Stimulated activated CD4-positive, alpha-beta T cell treated with anti-CD3 and anti-CD28 coated beads, Interleukin-1b, Interleukin-23, amount 100 ng/mL, for 48 hours (primary cell): ENCODE measurements at places on chromosomes 11 and 22.

DNA sequence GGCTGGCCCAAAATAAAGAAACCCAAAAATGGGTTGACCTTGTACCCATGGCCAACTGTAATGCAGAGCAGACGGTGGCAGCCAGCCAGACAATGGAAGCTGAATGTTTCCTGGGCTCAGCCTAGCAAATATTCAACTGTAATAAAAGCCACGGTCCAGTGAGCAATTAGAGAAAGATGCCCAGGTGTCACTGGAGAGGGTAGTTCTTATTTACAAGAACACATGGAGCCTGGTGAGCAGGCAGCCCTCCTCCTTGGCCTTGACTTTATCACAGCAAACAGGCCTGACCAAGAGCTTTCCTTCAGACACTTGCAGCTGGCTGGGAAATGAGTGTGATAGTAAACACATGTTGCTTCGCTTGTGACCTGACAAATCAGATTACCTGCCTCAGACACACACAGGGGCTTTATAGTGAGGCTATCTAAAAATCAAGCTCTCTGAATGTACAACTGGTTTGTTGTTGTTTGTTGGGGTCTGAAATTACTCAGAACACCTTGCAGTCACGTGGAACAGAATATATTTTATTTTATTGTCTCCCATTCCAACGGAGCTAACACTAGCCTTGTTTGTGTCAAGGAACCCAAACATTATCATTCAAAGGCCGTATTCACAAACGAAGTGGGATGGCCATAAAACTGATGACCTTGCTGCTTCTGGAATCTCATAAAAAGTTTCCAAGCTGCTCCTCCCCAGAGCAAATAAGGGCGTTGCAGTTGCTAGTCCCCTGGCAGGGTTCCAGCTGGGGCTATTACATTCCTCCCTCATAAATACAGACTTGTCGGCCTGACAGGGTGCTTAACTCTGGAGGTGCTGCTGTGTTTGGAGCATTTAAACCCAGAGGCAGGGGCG is 161.1 kb downstream of the BBOX1 start:
- DNase-seq, result no peak

DNA sequence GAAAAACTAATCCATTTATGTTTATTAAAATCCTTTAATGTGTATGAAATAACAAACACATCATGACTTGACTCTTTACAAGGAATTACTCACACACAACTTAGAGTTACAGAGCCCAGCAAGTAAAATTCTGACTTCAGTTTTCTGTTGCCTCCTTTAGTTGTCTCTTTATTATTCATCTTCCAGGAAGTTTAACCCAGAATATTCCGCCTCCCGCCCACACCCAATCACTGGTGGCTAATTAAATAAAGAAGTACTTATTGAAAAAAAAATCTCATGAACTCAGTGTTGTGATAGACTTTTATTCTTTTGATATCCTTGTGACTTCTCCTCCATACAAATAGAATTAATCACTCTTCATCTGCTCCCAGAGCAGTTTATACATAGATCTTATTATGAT is 61.9 kb downstream of the MUC15 start:
- no peak for DNase-seq

DNA sequence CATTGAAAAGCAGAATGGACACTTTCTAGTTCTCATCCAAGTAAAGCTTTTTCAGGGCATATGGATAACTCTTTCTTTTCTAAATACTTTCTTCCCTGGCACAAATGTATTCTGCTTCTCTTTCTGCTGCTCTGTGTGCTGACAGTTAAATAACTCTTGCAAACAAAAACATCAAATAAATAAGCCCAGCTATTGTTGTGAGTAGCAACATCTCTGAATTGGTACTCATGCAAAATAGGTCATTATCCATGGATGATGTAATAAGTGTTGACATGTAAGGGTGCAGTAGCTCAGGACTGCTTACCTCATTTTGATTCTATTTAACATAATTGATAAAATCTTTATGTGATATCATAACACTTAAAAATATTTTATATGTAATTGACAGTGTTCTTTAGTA is 164.3 kb downstream of the MSANTD4 start:
- no peak for DNase-seq

DNA sequence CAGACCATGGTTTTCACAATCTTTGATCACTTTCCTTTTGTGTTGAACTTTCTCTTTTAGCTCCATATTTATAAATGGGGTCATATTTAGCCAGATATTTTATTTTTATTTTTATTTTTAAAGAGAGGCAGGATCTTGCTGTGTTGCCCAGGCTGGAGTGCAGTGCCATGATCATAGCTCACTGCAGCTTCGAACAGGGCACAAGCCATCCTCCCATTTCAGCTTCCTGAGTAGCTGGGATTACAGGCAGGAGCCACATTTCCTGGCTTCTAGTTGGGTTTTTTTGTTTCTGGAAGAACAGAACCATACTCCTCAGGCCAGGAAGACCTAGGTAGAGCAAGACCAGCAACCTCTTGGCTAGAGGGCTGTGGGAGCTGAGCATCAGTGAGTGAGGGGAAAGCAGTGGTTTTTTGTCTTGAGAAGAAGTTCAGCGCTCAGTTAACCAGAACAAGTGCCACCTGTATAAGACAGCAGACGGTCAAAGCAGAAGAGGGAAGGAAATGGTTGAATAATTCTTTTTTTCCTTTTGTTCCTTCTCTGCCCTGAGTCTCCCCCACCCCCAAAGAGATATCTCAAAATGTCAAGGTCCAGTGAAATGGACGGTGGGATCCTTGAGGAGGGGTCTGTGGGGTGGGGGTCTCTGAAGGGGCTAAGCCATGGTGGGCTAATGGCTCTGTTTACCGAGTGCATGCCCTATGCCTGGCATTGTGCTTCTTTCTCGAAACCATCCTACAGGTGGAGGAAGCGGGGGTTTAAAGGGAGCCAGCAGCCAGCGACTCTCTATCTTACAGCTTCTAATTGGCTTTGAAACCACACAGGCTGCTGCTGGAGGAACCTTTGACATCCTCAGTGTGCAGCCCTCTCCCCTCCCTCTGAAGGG is 63.0 kb downstream of the PTPRJ start:
- no peak for DNase-seq

DNA sequence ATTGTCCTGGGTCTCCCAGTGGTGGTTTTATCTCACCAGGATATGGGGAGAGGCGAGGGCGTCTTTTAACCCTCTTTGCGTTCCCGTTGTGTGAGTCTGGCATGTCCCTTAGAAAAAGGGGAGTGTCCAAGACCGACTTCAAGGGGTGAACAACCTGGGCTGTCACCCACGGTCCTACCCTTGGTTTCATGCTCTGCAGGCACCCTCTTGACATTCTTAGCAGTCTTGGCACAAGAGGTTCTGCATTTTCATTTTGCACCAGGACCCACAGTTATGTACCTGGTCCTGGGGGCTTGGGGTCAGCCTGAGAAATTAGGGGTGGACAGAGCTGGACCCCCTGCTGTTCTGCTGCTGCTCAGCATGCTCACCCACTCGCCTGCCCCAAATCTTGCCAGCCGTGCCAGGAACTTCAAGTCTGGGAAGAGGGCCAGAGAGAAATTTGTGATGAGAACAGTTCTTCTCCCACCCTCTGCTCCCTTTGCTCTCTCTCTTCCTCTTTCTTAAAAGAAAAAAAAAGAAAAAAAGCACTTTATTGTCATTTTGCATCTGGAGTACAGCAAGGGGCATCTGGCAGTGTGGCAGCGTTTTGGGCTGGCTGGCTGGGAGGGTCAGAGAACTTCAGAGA is 471.2 kb downstream of the MIAT start:
- DNase-seq, result no peak

DNA sequence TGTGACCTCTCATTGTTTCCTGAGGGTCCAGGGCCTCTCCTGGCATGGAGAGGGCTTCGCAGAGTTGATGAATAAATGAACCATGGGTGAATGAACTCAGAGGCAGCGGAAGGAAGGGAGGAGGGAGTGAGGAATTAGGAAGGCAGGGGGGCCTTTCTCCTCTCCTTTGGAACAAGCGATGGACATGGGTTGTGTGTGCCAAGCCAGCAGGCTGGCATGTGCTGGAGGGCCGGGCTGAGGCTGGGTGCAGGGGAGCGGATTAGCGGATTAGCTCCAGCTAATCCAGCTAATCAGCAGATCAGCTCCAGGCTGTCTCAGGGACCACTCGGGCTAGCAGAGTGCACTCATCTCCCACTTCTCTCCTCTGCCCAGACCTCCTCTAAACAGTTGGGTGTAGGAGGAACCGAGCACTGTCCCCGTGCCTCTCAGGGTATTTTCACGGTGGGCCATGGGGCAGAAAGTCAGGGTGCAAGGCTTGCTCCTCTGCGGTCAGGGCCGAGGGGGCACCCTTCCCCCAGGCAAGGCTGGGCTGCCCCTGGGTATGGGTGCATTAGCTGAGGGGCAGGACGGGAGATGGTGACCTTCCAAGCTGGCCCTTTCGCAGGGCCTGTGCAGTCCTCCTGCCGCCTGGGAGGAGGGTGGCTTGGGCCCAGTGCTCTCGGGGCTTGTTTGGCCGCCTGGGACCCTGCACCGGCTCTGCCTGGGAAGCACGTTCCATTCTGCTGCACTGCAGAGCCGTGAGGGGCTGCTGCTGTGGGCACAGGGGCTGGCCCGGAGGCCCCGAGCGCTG is 120.3 kb upstream of the B3GAT1 start:
- no peak for DNase-seq

- DNase-seq, result no peak
Measured at GRCh38 chr11:79406376-79406775, 34.5 kb downstream of the TENM4 start.

DNA sequence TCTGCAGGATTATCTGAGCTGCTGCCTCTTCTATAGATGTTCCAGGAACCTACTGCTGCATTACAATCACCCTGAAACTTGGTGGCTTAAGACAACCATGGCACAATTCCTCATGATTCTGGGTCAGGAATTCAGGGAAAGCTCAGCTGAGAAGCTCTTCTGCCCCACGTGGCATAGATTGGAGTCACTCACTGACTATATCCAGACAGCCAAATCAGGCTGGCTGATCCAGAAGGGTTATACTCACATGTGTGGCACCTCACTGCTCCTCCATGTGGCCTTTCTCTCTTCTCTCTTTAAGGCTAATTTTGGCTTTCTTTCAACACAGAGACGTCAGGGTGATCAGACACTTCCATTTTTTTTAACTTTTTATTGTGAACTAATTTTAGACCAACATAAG is 125.5 kb downstream of the BBOX1 start:
- DNase-seq, result no peak
